ENCODE measurements at places on chromosomes 16 and 17. TPM values are rescaled to one million over a fixed set of nuclear protein-coding genes. Genes with fewer than 3 reads are reported as not detected.

The ENPP7 gene
- 0.23 TPM for total RNA-seq

The ZNF286A gene
- total RNA-seq: 16.9 TPM

- DNase-seq: no peak
Measured at GRCh38 chr16:15741207-15741871, 91.3 kb downstream of the NDE1 start.

DNA sequence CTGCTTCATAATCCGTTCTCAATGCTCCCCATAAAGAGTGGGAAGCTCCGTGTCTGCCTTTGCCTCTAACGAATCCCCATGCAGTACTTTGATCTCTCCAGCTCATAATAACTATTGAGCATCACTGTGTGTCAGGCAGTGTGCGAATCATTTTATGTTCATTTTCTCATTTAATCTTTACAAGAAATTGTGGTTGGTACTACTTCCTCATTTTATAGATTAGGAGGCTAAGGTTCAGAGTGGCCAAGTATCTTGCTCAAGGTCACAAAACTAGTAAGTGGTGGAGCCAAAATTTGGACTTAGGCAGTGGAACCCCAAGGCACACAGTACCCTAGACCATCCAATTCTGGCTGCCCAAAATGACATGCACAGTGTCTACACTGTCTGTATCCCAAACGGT lies 44.8 kb downstream of the ABCC12 start:
- no peak for DNase-seq

- DNase-seq: no peak
Measured at GRCh38 chr17:61519754-61520440, 67.7 kb downstream of the TBX4 start.

DNA sequence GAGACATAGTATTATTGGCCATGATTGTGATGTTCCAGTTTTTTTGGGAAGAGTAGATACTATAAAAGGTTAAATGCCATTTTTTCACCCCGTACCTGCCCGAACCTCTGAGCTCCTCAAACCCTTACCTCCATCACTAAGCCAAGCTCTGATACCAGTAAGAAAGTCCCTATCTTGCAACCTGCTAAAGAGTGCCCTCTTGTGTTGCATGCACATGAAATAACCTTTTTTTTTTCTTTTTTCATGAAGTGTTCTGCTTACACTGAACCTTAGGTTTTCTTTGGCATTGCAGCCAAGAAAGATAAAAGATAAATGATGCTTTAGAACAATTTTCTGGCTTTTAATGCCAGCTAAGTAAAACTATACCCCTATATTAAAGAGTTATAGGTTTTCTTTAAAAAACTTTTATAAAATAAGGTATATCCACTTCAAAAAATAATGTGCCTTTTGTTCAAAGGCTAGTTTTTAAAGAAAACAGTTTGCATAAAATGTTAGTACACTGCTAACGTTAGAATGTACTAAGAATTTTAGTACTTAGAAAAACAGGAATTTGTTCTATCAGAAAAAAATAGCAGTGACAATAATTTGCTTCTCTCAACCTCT lies 295.3 kb upstream of the PMFBP1 start:
- DNase-seq: no peak

DNA sequence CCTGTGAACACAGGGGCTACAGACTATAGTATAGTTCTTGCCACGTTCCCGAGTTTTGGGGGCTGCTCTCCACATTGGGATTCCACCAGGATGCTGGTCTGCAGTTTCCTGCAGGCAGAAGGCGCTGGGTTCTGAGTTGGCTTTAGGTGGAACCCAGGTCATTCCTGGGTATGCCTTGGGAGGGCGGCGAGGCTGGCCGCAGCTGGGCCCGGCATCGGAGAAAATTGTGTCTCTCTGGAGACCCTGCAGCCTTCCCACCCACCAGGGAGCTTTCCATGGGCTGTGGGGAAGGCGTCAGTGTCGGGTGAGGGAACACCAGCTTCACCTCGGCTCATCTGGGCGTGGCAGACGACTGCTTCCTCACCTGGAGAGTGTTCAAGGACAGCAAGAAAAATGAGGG lies 183.6 kb downstream of the RAB11FIP4 start:
- no peak for DNase-seq

All from activated CD8-positive, alpha-beta memory T cell treated with anti-CD3 and anti-CD28 coated beads, Interleukin-2, amount 10 ng/mL, durations not matched to agents 7 days and 5 days (primary cell).